Suppressor macrophage treated with lipopolysaccharide for 1 hour (primary cell): ENCODE measurements at places on chromosomes 3 and 15.
A peak's percentile ranks its signal among the peaks of the same experiment; 100 is the strongest.

DNA sequence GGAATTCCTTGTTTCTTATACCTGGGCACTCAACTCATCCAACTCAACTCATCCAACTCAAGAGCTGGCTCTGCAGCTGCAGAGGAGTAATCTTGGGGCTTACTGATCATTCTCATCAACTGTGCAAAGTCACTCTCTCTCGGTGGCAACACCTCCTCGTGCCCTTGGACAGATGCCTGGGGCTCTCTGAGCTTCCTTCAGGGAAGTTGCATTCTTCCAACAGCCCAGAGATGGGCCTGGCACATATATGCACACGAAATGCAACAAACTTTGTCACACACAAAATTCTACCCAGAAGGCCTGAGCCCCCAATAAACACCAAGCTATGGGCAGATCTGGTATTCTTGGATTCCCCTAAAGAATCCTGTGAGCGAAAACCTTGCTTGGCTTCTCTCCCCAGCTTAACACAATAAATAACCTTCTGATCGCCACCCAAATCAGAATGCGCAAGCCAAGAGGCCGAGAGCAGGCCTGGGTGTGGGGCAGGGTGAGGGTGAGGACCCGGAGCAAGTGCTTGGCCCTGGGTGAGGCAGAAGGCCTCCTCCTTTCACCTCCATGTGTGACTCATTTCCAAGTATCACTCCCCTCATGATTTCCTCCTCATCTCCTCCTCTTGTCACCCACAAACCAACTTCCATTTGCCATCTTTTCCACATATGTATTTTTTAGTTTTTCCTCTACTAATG is 15.4 kb downstream of the TGM5 start:
- DNase-seq: no peak

- DNase-seq: no peak
Observed at GRCh38 chr3:52551118-52551517, 14.7 kb downstream of the UQCC5 start.

GRCh38 chr3:138349926-138350665 is 1.7 kb downstream of the MRAS start:
- peak; percentile 94 for DNase-seq

DNA sequence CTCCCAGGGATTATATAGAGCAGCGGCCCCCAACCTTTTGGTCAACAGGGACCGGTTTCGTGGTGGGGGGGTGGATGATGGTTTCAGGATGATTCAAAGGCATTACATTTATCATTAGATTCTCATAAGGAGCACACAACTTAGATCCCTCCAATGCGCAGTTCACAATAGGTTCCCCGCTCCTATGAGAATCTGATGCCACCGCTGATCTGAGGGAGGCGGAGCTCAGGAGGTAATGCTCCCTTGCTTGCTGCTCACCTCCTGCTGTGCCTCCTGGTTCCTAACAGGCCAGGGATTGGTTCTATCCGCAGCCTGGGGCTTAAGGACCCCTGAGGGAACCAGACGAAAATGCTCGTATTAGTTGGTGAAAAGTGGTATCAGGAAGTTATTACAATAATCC is 1.3 kb upstream of the HACD2 start:
- DNase-seq: peak; percentile 24

- DNase-seq: no peak
Observed at GRCh38 chr3:125589547-125590122, 5.7 kb downstream of the OSBPL11 start.

DNA sequence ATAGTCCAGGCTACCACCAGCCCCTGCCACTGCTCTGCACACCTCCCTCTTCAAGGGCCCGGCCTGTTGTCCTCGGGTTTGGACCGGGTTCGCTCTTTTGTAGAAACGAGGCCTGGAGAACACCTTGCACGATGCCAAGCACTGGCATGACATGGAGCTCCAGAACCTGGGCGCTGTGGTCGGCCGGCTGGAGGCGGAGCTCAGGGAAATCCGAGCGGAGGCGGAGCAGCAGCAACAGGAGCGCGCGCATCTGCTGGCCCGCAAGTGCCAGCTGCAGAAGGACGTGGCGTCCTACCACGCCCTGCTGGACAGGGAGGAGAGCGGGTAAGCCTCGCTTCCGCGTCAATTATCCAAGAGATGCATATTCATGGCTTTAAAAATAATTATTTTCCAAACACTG is 72.4 kb downstream of the BFSP2 start:
- no peak for DNase-seq

GRCh38 chr3:128475355-128475754 is 8.7 kb upstream of the DNAJB8 start:
- no peak for DNase-seq
